NCI-H1930 (cell line): ENCODE measurements at places on chromosomes 1 and 21.

GRCh38 chr1:116483481-116484309 lies 87.1 kb downstream of the CD58 start:
- DNase-seq, result no peak

GRCh38 chr1:182135946-182136345 lies 74.4 kb upstream of the ZNF648 start:
- DNase-seq, result no peak

GRCh38 chr1:229590119-229590518 lies 31.6 kb upstream of the ABCB10 start:
- DNase-seq, result no peak

- DNase-seq, result no peak
These were observed 5.4 kb upstream of the IGSF8 start for GRCh38 chr1:160103658-160104408.

DNA sequence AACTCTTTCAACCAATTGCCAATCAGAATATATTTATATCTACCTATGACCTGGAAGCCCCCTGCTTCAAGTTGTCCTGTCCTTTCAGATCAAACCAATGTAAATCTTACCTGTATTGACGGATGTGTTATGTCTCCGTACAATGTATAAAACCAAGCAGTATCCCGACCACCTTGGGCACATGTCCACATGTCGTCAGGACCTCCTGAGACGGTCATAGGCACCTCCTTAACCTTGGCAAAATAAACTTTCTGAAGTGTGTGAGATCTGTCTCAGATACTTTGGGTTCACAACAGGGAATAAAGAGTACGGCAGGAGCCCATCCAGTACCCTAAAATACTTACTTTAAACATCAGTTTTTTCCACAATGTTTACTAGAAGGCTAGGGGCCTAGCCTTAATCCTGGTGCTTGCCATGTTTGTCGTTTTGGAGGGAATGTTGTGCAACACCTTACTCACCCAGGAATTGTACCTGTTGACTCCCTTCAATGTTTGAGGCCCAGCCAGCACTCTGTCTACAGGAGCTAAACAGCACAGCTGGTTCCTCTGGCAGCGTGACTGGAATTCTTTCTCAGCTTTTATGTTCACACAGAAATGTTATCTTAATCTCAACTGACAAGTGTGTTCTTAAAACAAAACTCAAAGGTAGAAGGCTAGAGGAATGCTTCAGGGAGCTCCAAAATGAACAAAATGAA lies 90.8 kb upstream of the USP25 start:
- DNase-seq, result no peak

GRCh38 chr1:172900376-172900997 lies 150.3 kb downstream of the TNFSF18 start:
- DNase-seq, result no peak

DNA sequence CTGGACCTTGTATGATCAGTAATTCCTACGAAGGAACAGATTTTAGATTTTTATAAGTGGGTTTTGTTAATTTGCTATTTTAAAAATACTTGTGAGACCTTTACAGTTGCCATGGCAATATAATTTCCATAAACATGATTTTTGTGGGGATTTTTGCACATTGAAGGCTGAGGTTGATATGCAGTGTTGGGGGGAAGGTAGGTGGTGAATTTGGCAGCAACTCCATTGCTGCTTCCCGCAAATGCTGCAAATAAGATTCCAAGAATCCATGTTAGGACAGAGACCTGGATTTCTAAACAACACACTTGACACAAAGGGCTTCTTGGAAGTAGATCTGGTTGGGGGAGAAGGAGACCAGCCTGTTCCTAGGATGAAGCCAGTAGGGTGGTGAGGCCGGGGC lies 18.2 kb downstream of the STUM start:
- no peak for DNase-seq

- DNase-seq, result no peak
These were observed 22.3 kb downstream of the ZBTB8B start for GRCh38 chr1:32487182-32487581.

DNA sequence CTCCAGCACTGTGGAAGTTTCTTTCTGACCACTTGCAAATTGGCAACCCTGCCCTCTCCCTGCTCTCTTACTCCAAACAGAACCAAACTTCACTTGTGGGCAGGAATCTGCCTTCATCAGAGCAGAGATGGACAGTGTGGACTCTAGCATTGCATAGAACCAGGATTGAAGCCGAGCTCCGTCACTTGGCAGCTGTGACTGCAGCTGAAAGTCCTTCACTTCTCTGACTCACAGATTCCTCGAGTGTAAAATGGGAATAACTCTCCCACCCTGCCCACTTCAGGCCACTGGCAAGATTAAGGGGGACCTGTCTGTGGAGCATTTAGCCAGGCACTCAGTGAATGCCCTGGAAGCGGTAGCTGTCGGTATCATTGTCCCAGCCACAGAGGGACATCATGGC lies 75.7 kb upstream of the ZBTB40 start:
- DNase-seq, result no peak

DNA sequence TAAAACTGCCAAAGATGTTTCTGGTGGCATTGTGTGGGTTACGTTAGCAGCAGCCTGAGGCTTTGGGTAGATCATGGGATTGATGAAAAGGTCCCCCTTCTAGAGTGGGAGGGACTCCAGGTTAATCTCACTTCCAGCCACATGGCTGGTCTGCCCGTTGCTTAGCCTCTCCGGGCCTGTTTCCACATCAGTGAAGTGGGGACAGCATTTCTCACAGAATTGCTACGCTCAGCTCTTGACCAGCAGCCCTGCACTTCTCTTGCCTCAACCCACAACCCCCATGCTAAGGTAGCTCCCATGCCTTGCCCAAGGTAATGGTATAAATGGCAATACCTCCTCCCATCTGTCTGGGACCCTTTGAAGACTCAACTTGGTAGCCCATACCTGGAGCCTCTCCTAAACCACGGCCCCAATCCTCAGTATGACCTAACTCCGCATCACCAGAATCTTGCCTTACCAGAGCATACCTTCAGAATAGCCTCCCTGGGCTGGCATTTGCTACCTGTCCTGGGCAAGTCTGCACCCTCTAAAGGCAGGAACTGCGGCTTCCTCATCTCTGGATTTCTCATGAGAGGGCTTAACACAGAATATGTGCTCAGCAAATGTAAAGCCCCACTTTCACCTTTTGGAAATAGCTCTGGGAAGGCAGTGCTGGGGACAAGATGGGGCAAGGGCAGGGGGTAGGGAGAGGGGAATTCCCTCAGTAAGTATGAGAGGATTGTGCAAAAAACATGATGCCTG lies 10.9 kb upstream of the GUCA2A start:
- no peak for DNase-seq

GRCh38 chr1:202367271-202367670 lies 18.8 kb downstream of the PPP1R12B start:
- no peak for DNase-seq

- no peak for DNase-seq
These were observed 5.1 kb downstream of the CTNNBIP1 start for GRCh38 chr1:9905010-9905409.

- no peak for DNase-seq
These were observed 986 bp upstream of the RNF186 start for GRCh38 chr1:19815801-19816736.

DNA sequence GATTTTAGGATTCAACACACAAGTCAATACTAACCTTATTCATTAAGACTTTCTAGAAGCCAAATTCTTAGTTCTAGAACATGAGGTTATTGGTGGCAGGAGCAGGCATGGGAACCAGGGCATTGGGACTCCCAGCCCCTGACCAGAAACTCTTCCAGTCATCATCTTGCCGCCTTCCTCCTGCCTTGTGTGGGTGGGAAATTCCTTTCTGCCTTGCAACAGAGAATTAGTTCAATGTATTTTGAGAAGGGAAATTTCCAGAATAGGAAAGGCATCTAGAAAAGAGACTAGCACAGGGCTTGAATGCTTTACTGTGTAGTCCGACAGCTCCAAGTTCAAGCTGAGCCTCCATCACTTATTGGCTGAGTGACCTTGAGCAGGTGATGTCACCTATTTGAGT lies 8.7 kb downstream of the GRHL3 start:
- no peak for DNase-seq

DNA sequence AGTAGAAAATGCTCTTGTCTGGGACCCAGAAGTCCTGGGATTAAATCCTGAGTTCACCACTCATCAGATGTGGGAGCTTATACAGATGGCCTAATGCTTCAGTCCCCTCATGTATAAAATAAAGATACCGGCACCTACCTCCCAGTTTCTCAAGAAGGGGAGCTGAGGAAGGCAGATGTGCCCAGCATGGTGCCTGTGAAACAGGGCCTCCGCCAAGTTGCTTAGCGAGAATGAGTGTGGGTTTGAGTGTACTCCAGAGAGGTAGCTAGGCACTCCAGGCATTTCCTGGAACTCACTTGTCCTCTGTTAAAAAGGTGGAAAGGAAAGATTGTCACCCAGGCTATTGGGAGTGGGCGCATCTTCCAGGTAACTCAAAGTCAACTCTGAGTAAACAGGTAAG lies 37.8 kb downstream of the IER5 start:
- DNase-seq, result no peak

- DNase-seq, result no peak
These were observed 32.3 kb upstream of the PRDM2 start for GRCh38 chr1:13667691-13668090.
